ENCODE measurements at places on chromosomes 11 and 22.
A peak's percentile ranks its signal among the peaks of the same experiment; 100 is the strongest.

DNA sequence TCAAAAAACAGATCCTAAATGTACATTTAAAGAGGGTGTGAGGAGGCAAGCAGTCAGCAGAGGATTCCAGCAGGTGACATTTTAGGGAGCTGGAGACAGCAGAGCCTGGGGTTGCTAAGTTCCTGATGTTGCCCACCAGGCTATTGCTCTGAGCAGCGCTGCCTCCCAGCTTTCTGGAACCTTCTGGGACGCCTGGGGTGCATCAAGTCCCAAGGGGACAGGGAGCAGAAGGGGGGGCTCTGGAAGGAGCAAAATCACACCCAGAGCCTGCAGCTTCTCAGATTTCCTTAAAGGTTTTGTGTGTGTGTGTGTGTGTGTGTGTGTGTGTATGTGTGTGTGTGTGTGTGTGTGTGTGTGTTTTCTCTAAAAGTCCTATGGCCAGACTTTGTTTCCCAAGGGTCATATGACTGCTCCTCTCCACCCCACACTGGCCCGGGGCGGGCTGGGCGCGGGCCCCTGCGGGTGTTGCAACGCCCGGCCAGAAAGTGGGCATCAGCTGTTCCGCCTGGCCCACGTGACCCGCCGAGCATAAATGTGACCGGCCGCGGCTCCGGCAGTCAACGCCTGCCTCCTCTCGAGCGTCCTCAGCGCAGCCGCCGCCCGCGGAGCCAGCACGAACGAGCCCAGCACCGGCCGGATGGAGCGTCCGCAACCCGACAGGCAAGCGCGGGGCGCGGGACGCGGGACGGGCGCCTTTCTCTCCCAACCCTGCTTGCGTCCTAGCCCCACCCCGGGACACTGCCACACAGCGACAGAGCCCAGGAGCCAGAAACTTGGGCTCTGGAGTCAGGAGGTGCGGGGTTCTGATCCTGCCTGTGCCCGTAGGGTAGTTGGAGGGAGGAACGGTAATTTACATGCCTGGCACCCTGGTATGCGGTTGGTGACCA is at the start of gene HMOX1:
HMOX1 (plus strand) TSS at position 560 of the 887 bp plus-strand sequence; CDS start at position 638, 78 bp downstream.
- H3K27ac ChIP-seq, result peak within 1 kb of the TSS; percentile 87
- H3K27me3 ChIP-seq, result no peaks in the 10 kb centered on the region
- H3K36me3 ChIP-seq, result no peaks in the 10 kb centered on the region
- H3K4me1 ChIP-seq, result peaks cover 5% of the 10 kb centered on the region
- peak; percentile 96 for DNase-seq
- peak within 1 kb of the TSS; percentile 83 for H3K4me3 ChIP-seq

- H3K4me1 ChIP-seq, result peaks cover 19% of the 10 kb centered on the region
- no peak overlapping the region for H3K4me3 ChIP-seq
- H3K36me3 ChIP-seq, result no peaks in the 10 kb centered on the region
- no peak overlapping the region for H3K27ac ChIP-seq
These were observed 15.5 kb downstream of the RAB30 start for GRCh38 chr11:83056204-83056603.

- DNase-seq, result no peak
- H3K36me3 ChIP-seq, result no peaks in the 10 kb centered on the region
- no peaks in the 10 kb centered on the region for H3K27me3 ChIP-seq
These were observed 346.0 kb upstream of the C11orf87 start for GRCh38 chr11:109075976-109076375.

DNA sequence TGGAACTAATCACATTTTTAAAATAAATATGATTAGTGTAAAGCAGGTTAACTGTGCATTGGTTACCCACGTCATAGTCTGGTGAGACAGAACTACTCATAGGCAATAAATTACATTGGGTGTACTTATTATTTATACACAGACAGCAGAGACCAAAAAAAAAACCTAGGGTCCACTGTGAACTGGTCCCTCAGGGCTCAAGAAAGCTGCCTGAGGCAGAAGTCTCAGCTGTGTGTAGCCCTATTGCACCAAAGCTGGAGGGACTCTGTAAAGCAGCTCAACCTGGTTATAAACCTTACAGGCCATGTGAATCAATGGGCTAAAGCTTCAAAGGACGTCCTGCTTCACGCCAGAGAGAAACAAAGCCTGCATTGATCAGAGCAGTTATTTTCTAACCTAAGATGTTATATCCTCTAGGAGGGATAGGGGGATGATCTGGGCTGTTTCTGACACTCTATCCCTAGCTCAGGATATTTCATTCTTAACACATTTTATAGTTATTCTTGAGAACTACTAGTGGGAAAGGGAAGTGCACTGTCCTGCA is 432.2 kb upstream of the ANO3 start:
- no peaks in the 10 kb centered on the region for H3K36me3 ChIP-seq
- no peak overlapping the region for H3K4me3 ChIP-seq
- no peaks in the 10 kb centered on the region for H3K27me3 ChIP-seq
- H3K27ac ChIP-seq, result no peak overlapping the region
- no peak for DNase-seq

DNA sequence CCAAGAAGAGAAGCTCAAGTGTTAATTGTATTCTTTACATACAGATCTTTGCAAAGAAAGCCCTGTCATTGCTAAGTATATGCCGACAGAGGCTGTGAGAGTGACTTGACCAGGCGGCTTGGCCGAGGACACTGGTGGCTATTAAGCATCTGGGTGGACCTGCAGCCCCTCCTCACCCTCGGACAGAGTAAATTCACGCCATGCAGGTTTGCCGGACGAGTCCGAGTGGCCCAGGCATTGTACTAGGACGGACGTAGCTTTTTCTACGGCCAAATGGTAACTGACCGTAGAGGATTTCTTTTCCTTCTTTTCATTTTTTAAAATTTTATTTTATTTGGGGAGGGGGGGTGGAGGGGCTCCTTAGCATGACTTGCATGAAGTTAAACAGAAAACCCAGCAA is 47.0 kb downstream of the KCNC1 start:
- no peak overlapping the region for H3K27ac ChIP-seq
- no peaks in the 10 kb centered on the region for H3K36me3 ChIP-seq
- no peak overlapping the region for H3K4me3 ChIP-seq
- no peaks in the 10 kb centered on the region for H3K27me3 ChIP-seq

- H3K4me1 ChIP-seq, result no peaks in the 10 kb centered on the region
- H3K27me3 ChIP-seq, result no peaks in the 10 kb centered on the region
- H3K27ac ChIP-seq, result no peak overlapping the region
- no peaks in the 10 kb centered on the region for H3K36me3 ChIP-seq
- H3K4me3 ChIP-seq, result no peak overlapping the region
These were observed 56.8 kb downstream of the IGLL5 start for GRCh38 chr22:22944268-22944985.

DNA sequence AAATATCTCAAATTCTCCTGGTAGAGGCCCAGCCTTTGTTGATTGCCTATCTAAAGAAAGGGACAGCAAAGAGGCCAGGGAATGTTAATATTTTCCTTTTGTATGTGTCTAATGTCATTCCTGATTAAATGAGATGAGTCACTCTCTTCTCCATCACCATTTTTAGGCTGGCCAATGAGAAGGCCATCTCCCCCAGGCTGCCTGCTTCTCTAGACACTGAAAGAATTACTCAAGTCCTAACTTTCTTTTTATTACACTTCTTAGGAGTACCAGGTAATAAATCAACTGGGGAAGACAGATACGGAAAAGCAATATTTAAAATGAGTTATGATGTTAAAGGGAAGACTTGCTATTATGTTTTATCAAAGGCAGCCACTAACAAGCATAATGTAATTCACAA is 259.2 kb upstream of the SORL1-AS1 start:
- no peak overlapping the region for H3K27ac ChIP-seq
- DNase-seq, result no peak
- no peaks in the 10 kb centered on the region for H3K4me1 ChIP-seq
- H3K27me3 ChIP-seq, result no peaks in the 10 kb centered on the region
- no peak overlapping the region for H3K4me3 ChIP-seq
- no peaks in the 10 kb centered on the region for H3K36me3 ChIP-seq

DNA sequence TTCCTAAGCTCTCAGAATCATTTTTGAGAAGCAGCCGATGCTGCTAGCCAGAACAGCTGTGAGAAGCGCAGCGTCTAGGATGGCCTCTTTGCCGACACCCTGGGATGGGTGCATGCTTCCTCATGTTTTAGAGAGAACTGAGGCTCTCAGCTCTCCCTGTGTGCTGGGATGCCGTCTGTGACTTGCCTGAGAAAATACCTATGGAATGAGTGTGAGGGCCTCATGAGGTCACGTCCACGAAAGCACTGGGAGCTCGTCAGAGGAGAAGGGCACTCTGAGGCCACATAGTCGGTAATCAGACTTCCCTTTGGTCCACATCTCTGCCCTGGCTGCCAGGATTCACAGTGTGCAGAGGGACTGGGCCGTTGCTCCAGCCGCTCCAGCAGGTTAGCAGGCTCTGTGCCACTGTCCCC is 54.7 kb downstream of the MICAL3 start:
- H3K4me3 ChIP-seq, result no peak overlapping the region
- DNase-seq, result peak; percentile 54
- H3K27ac ChIP-seq, result no peak overlapping the region
- no peaks in the 10 kb centered on the region for H3K27me3 ChIP-seq
- peaks cover 64% of the 10 kb centered on the region for H3K4me1 ChIP-seq
- no peaks in the 10 kb centered on the region for H3K36me3 ChIP-seq

- H3K4me3 ChIP-seq, result no peak overlapping the region
- no peak for DNase-seq
- H3K36me3 ChIP-seq, result no peaks in the 10 kb centered on the region
- no peaks in the 10 kb centered on the region for H3K4me1 ChIP-seq
These were observed 6.6 kb downstream of the ARHGAP8 start for GRCh38 chr22:44759001-44759400.

GRCh38 chr22:39847477-39847876 is 46.1 kb downstream of the ENTHD1 start:
- no peak for DNase-seq
- no peak overlapping the region for H3K4me3 ChIP-seq
- no peaks in the 10 kb centered on the region for H3K27me3 ChIP-seq
- H3K4me1 ChIP-seq, result no peaks in the 10 kb centered on the region

- H3K27me3 ChIP-seq, result no peaks in the 10 kb centered on the region
- H3K4me3 ChIP-seq, result no peak overlapping the region
- no peaks in the 10 kb centered on the region for H3K36me3 ChIP-seq
- no peak overlapping the region for H3K27ac ChIP-seq
- no peak for DNase-seq
These were observed 108.9 kb downstream of the KIRREL3 start for GRCh38 chr11:126891556-126892217.

DNA sequence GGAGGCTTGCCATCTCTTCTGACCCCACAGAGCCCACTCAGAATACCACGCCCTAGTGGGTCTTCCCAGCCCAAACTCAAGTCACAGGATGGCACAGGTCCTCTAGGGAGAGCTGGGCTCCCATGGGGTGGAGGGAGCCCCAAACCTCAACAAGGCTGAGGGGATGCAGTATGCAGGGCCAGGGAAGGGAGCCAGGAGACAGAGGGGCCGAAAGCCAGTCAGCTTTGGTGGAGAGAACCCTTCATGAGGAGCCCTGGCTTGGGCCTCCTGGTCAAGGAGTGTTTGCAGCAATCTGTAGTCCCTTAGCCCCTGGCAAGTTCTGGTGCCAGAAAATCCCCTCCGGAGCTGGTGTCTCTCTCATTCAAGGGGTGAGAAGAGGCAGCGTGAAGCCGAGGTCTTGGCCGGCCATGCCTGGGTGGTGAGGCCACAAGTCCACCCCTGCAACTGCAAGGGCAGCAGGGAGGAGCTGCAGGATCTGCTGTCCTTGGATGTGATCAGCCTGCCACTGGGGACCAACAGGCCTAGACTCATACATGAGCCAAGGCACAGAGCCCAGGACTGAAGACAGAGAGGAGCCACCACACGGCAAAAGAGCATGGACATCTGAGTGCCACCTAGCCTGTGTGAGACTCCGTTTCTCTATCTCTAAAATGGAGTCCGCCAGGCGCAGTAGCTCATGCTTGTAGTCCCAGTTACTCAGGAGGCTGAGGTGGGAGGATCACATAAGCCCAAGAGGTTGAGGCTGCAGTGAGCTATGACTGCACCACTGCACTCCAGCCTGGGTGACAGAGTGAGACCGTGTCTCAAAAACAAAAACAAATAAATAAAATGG is 24.1 kb downstream of the NEAT1 start:
- peaks cover 26% of the 10 kb centered on the region for H3K36me3 ChIP-seq
- no peaks in the 10 kb centered on the region for H3K27me3 ChIP-seq
- peaks cover 32% of the 10 kb centered on the region for H3K4me1 ChIP-seq
- H3K27ac ChIP-seq, result peak overlapping the region; percentile 80
- peak; percentile 63 for DNase-seq
- no peak overlapping the region for H3K4me3 ChIP-seq

DNA sequence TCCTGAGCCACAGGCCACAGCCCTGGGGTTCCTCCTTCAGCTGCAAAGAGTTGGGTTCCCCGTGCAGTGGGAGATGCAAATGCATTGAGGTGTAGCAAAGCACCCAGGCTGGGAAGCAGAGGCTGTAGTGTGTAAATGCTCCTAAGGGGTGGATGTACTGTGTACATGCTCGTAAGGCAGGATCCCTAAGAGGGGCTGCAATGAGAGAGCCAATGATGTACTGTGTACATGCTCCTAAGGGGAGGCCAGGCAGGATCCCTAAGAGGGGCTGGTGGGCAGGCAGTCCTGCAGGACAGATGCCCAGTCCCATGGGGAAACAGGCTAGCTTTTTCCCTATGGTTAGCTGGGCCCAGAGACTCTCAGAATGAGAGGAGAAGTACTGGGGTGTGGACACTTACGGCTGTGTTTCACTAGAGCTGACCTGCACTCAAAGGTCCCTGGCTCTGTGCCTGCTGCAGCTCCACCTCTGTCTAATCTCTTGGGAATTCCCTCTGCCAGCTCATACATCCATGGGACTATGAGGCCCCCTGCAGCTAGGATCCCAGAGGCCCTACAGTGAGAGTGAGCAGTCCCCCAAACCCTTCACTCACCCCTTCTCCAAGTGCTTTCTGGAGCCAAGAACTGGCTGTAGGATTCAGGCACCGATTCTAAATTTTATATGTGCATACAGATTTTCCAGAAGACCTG is 261.9 kb upstream of the LUZP2 start:
- no peaks in the 10 kb centered on the region for H3K27me3 ChIP-seq
- no peak overlapping the region for H3K27ac ChIP-seq
- H3K4me1 ChIP-seq, result no peaks in the 10 kb centered on the region
- no peak overlapping the region for H3K4me3 ChIP-seq
- no peaks in the 10 kb centered on the region for H3K36me3 ChIP-seq

DNA sequence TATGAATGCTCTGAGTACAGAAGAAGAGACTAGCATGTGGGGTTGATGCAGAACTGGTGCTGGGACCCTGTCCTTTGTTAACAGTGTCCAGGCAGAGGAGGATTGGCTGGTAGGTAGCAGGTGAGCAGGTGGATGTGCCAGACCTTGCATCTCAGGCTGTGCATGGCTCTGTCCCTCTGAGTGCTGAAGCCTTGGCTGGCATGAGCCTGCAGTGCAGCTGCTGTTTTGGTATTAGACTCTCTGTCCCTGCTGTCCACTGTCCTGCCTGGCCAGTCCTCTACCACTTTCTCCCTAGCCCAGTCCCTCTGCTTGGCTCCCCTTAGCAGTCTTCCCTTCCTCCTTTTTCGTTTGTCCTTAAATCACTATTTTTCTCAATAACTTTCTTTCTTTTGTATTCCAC is 213.6 kb upstream of the ZBED5 start:
- no peaks in the 10 kb centered on the region for H3K36me3 ChIP-seq
- H3K27me3 ChIP-seq, result no peaks in the 10 kb centered on the region
- DNase-seq, result no peak
- no peak overlapping the region for H3K27ac ChIP-seq
- no peak overlapping the region for H3K4me3 ChIP-seq

Measured in heart left ventricle (tissue), 16 donors.